Right atrium auricular region (tissue), 2 donors: ENCODE measurements at places on chromosomes 16 and 17. TPM values are rescaled to one million over a fixed set of nuclear protein-coding genes. Genes with fewer than 3 reads are reported as not detected.

DNA sequence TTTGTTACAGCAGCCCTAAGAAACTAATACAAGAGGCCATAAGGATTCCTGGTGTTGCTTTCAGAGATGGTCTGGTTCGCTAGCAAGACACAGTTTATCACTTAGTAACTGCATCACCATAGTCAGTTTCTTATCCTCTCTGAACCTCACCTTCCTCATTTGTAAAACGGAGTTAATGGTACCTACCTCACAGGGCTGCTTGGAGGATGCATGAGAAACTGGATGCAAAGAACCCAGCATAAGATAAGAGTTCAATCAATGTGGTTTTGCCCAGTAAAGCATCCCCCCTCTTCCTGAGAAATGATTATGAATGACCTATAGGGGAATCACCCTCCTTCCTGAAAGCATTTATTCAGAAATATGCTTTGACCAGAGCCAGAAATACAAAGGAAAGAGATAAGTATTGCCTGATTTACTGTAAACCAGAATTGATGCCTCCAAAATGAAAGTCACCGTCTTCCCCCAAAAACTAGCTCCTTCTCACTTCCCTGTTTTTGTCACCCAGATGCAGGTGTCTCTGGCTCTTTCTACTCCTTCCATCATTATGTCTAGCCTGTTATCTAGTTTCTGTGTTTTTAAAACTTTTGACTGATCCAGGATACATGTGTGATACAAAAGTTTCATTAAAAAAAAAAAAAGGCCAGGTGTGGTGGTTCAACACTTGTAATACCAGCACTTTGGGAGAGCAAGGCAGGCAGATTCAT is 2.8 kb upstream of the TEFM start:
- no peaks in the 10 kb centered on the region for H3K4me1 ChIP-seq
- H3K27ac ChIP-seq: no peak overlapping the region
- no peaks in the 10 kb centered on the region for H3K27me3 ChIP-seq
- H3K36me3 ChIP-seq: peaks cover under 1% of the 10 kb centered on the region
- no peak overlapping the region for H3K4me3 ChIP-seq

- H3K36me3 ChIP-seq: no peaks in the 10 kb centered on the region
- no peak for DNase-seq
- no peak overlapping the region for H3K4me3 ChIP-seq
- H3K27ac ChIP-seq: no peak overlapping the region
Measured at GRCh38 chr16:17591655-17592405, 121.1 kb upstream of the XYLT1 start.

DNA sequence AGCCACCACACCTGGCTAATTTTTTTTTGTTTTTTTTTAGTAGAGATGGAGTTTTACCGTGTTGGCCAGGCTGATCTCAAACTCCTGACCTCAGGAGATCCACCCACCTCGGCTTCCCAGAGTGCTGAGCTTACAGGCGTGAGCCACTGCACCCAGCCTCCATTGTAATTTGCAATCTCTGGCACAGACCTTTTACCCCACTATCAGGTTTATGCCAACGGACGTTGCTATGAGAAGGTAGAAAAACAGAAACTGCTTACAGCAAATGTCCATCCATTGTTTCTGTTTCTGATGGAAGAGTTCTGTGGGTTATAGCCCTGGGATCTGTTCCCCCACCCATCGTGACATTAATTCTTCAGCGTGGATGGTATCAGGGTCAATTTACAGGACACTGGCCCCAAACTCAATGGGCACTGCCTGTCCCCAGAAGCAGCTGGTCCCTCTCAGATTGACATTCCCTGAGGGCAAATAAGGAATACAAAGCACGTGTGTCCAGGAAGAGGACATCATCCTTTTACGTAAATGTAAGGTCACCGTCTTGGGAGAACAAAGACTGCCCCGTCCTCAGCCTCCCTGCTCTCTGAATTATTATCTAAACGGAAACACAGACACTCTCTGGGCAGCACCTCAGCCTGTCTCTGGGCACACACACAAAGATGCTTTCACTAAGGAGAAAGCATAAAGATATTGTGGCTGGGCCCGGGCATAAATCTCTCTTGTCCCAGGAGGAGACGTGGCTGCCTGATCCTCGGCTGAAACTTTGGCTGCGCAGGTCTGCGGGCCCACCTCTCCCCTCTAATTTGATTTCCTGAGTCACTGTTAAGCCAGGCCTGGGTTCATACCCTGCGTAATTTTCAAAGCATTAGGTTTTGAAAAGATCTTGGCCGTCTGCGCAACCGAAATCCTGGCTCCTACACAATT is 5.2 kb downstream of the KCNG4 start:
- H3K4me3 ChIP-seq: no peak overlapping the region
- H3K36me3 ChIP-seq: no peaks in the 10 kb centered on the region
- peak overlapping the region; percentile 31 for H3K27ac ChIP-seq
- no peaks in the 10 kb centered on the region for H3K4me1 ChIP-seq
- no peak for DNase-seq
- no peaks in the 10 kb centered on the region for H3K27me3 ChIP-seq

DNA sequence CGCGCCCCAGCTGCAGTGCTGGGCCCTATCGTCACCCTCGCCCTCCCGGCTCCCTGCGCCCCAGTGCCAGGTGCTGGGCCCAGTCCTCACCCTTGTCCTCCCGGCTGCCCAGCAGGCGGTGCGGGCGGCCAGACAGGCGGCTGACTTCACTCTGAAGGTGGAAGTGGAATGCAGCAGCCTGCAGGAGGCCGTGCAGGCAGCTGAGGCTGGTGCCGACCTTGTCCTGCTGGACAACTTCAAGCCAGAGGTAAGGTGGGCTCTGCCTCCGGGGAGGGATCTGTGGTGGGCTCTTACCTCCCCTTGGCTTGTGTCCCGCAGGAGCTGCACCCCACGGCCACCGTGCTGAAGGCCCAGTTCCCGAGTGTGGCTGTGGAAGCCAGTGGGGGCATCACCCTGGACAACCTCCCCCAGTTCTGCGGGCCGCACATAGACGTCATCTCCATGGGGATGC is 17.9 kb downstream of the QPRT start:
- H3K4me3 ChIP-seq: no peak overlapping the region
- no peaks in the 10 kb centered on the region for H3K27me3 ChIP-seq
- H3K4me1 ChIP-seq: peaks cover 3% of the 10 kb centered on the region
- no peaks in the 10 kb centered on the region for H3K36me3 ChIP-seq
- H3K27ac ChIP-seq: no peak overlapping the region

- H3K4me3 ChIP-seq: no peak overlapping the region
- H3K27ac ChIP-seq: no peak overlapping the region
- no peaks in the 10 kb centered on the region for H3K27me3 ChIP-seq
- no peak for DNase-seq
Measured at GRCh38 chr16:72743011-72743761, 304.7 kb downstream of the ZFHX3 start.

DNA sequence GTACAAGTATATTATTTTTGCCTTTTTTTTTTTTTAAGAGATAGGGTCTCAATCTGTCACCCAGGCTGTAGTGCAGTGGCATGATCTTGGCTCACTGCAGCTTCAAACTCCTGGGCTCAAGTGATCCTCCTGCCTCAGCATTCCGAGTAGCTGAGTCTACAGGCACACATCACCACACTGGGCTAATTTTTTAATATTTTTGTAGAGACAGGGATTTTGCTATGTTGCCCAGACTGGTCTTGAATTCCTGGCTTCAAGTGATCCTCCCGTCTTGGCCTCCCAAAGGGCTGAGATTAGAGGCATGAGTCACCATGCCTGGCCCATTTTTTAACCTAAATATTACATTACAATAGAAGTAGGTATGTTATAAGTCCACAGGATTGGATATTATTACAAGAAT is 3.2 kb downstream of the TERB1 start:
- DNase-seq: no peak
- no peaks in the 10 kb centered on the region for H3K27me3 ChIP-seq
- no peak overlapping the region for H3K4me3 ChIP-seq
- H3K4me1 ChIP-seq: no peaks in the 10 kb centered on the region

DNA sequence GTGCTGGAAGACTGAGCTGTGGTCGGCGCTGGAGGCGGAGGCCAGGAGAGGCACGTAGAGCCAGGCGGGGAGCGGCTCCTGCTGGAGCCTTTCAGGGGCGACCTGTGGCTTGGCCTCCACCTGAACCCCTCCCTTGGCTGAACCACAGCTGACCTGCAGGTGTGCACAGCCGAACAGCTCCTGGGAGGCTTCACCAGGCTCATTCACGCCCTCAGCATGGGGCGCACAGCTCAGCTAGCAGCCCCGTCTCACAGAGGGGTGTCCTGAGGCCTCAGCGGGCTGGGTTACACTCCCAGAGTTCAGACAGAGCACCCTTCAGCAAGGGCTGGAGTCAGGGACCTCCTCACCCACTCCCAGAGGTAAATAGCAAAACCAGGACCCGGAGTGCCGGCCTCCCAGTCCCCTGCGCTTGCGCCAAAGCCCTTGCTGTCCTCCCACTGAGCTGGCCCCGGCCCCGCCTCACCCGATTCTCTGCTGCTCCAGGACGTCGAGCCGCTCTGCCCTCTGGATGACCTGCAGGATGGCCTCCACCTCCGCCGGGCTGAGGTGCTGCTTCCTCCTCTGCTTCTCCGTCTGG is 31.7 kb downstream of the RPH3AL start:
- H3K36me3 ChIP-seq: peaks cover 4% of the 10 kb centered on the region
- no peak overlapping the region for H3K27ac ChIP-seq
- no peaks in the 10 kb centered on the region for H3K4me1 ChIP-seq

- H3K27ac ChIP-seq: no peak overlapping the region
- H3K4me3 ChIP-seq: no peak overlapping the region
- no peaks in the 10 kb centered on the region for H3K4me1 ChIP-seq
- no peaks in the 10 kb centered on the region for H3K27me3 ChIP-seq
- no peak for DNase-seq
- no peaks in the 10 kb centered on the region for H3K36me3 ChIP-seq
Measured at GRCh38 chr16:609316-609715, 19.4 kb downstream of the RAB40C start.

Gene LRRC37A
- 0.33 TPM for total RNA-seq

Gene ASB16
- 8.3 TPM for total RNA-seq

Gene TGFB1I1
- 23.4 TPM for total RNA-seq

Gene ICAM2
- 109 TPM for total RNA-seq

Gene SEPTIN1
- 0.35 TPM for total RNA-seq
